Skeletal muscle cell (primary cell): ENCODE measurements at places on chromosomes 2 and 18.

DNA sequence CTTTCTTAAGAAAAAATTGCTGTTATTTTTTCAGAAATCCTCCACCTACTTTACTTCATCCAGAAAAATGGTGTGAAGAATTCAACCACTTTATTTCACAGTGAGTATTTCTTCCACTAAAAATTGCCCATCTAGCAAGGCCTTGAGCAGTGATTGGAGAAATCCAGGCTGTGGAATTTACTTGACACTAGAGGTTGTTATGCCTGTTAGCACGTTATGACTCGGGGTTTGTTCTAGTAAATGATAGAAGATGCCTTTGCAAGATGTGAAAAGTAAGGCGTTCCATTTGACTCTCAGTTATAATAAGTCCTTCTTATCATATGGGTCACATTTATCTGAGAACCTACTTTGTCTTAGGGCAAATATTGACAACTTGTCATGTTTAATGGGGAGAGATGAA lies 157.4 kb downstream of the MYO3B start:
- DNase-seq, result no peak

DNA sequence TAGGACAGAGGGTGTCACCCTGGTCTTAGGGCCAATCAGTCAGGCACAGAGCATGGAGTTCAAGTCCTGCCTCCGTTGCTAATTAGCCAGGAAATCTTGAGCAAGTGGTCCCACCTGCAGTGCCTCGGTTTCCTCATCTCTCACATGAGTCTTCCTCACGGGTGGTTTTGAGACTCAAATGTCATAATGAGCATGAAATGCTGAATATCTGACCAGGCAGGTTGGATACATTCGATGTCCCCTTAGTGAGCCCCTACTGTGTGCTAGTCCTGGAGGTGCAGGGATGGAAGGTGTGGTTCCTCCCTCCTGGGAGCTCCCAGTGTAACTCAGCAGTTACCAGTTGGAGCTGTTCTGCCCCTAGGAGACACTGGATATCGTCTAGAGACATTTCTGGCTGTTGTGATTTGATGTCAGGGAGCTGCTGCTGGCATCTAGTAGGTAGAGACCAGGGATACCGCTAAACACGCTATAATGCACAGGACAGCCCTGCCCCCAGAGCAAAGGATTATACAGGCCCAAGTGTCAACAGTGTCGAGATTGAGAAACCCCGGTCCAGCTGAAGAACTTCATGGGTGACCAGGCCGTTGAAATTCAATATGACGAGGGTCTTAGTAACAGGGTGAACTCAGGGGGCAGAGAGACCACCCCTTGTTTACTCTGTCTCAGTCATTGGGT lies 118.5 kb upstream of the TWIST2 start:
- no peak for DNase-seq

GRCh38 chr18:40534723-40535122 lies 1420.3 kb upstream of the PIK3C3 start:
- peak; percentile 43 for DNase-seq

GRCh38 chr2:237682856-237683670 lies 55.7 kb downstream of the LRRFIP1 start:
- no peak for DNase-seq

- no peak for DNase-seq
Observed at GRCh38 chr2:27890924-27891672, 569 bp downstream of the BABAM2 start.

DNA sequence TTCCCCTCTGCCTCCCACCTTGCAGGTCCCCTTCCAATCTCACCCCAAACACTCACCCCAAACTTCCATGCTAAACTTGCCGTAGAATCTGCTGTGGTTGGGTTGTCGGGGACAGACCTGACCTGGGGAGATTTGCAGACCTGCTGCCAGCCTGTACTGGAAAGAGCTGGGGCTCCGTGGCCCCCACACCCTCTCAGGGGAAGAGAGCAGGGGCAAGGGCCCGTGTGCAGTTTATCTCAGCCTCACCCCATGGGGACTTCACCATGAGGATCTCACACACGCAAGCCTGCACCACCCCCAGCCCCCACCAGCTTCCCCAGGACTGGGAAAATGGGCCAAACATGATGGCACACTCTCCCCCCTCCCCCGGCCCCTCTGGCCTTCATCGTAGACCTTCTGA lies 30.7 kb downstream of the KCNIP3 start:
- DNase-seq, result no peak

GRCh38 chr2:189188115-189188805 lies 8.7 kb upstream of the COL5A2 start:
- DNase-seq, result no peak

GRCh38 chr2:118882693-118883336 lies 35.4 kb upstream of the EN1 start:
- DNase-seq, result peak; percentile 16

DNA sequence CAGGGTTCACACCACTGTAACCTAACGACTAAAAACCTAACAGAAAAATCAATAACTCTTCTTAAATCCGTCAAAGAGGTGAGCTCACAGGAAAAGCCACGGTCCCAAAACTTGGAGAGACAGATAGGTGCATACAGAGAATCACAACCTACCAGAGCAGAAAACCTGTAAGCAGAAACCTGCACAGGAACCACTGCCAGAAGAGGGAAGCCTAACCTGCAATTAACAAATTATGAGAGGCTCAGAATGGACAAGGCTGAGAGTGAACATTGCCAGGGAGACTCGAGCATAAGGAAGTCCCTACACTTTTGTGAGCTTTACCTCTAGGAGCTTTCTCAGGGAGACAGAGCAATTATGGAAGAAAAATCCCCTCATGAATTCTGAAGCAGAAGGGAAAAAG lies 156.2 kb upstream of the NETO1 start:
- DNase-seq, result no peak

DNA sequence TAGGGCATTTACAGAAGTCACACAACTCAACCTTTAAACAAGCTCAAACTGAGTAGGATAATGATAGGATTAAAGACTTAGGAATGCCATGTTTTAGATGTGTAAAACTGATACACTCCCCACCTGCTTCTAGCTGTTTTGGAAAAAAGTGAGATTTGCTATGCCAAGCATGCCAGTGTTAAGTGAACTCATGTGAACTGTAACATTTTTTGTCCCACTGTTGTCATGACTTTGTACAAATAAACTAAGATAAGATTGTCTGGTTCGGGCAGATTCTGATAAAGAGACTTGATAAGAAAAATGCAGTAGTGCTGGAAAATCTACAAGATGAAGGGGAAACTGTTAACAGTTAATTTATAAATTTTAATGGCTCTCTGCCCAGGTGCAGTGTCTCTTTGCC lies 66.5 kb downstream of the GLS start:
- DNase-seq, result no peak
